ENCODE measurements at places on chromosomes 11 and 22. TPM values are rescaled to one million over a fixed set of nuclear protein-coding genes. Genes with fewer than 3 reads are reported as not detected.
A peak's percentile ranks its signal among the peaks of the same experiment; 100 is the strongest.

Gene OTUB1
- total RNA-seq, result 32.1 TPM

Gene BATF2
- 0.29 TPM for total RNA-seq

Gene RASD2
- total RNA-seq, result under 0.01 TPM

Gene ZDHHC13
- 20.6 TPM for total RNA-seq

DNA sequence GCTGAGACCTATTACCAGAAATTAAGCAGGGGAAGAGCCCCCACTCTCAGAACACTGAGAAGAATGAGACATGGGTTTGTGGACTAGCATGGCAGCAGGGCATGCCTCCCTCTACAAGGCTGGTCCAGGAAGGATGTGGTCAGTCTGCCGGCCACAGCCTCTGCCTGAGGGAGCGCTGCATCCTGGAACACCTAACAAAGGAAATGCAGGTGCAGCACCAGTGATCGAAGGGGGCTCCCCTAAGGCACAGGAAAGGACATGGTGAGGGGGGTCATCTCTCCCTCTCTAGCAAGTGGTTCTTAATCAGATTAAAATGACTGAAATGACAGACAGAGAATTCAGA, 40.6 kb upstream of the ARL14EP start:
- DNase-seq, result no peak
- H3K27ac ChIP-seq, result no peak overlapping the region
- no peaks in the 10 kb centered on the region for H3K36me3 ChIP-seq
- H3K4me1 ChIP-seq, result no peaks in the 10 kb centered on the region
- no peaks in the 10 kb centered on the region for H3K27me3 ChIP-seq

DNA sequence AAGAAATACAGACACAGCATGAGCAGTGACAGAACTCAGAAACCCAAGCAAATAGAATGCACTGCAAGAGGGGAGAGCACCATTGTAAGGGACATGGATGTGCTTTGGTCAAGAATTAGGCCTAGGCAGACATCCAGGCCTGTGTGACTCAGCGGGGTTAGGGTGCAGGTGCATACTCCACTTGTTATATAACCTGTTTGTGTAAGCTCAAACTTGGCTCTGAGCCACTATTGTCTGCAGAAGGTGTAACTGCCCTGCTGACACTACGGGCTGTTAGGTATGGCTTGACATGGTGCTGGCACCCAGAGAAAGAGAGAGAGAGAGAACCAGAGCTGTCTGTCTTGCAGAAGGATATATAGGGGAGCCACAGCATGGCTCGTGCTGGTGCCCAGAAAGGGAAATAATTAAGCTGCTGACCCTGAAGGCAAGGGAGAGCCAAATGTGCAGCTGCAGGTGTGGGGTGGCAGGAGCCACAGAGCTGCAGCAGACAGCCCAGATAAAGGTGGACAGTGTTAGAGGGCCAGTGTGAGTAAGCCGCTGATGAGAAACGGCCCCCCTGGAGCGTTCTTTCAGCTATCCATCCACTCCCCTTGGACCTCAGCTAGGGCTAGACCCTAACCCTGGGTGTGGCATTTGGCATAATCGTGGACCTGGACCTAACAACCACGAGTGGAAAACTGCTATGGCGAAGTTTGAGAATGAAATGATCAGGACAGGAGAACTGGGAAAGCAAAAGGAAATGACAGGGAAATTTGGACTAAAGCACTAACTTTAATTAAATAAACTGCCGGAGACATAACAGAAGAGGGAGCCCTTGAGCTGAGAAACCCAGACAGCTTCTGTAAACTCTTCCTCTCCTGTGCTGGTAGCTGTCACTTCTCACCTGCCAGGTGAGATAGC, 253.0 kb upstream of the CCDC179 start:
- peak; percentile 63 for DNase-seq
- no peaks in the 10 kb centered on the region for H3K4me1 ChIP-seq
- no peaks in the 10 kb centered on the region for H3K27me3 ChIP-seq
- no peaks in the 10 kb centered on the region for H3K36me3 ChIP-seq
- H3K4me3 ChIP-seq, result no peak overlapping the region

GRCh38 chr11:82930229-82930628, 28.7 kb downstream of the DDIAS start:
- DNase-seq, result no peak
- H3K36me3 ChIP-seq, result no peaks in the 10 kb centered on the region
- H3K27ac ChIP-seq, result no peak overlapping the region

DNA sequence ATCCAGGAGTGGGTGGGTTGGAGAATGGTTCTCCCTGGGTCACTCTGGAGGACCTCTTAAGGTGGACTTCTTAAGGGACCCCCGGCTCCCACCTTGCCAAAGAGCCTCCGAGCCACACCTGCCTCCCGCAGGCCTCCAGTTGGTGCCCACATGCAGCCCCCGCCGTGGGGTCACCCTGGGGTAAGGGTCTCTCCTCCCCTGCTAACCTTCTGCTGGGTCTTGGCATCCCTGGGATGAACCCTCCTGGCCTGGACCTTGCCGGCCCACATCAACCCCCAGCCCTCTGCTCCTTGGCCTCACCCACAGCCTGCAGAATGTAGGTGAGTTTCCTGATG, 12.5 kb upstream of the MUC6 start:
- H3K27me3 ChIP-seq, result peaks cover 25% of the 10 kb centered on the region
- H3K27ac ChIP-seq, result no peak overlapping the region
- no peak overlapping the region for H3K4me3 ChIP-seq
- DNase-seq, result peak; percentile 54
- H3K36me3 ChIP-seq, result no peaks in the 10 kb centered on the region

DNA sequence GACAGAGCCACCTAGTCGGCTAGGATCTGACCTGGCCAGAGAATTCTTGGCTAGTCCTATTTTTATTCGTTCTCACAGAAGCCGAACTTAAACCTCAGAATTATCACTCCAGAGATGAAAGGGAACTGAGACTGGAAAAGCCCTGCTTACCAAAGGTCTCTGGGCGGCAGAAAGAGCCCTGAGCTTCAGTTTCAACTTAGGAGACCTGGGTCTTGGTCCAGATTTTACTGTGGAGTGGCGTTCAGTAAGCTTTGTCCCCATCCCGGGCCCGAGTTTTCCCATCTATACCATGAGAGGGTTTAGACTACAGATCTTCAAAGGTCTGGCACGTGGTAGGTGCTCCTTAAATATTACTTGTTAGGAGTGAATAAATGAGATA, 516 bp downstream of the NEU3 start:
- DNase-seq, result peak; percentile 6
- peak overlapping the region; percentile 94 for H3K4me3 ChIP-seq
- no peaks in the 10 kb centered on the region for H3K27me3 ChIP-seq
- peaks cover 4% of the 10 kb centered on the region for H3K36me3 ChIP-seq
- peaks cover 12% of the 10 kb centered on the region for H3K4me1 ChIP-seq

DNA sequence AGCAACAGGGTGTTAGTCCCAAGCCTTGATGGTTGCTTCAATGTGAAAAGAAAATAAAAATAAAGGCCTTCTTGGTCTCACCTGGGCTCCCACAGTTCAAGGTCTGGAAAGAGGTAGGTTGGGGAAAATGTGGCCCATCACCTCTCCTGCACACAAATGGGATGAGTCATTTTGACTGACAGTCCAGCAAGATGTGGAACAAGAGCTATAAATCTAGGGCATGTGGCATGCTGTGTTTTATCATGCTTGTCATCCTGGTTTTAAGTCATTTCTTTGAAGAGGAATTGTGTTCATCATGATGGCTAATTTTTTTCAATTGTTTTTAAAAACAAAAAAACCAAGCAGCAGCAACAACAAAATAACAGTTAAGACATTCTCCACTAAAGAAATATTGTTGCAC, 503.7 kb downstream of the NTM start:
- no peak overlapping the region for H3K27ac ChIP-seq
- H3K36me3 ChIP-seq, result no peaks in the 10 kb centered on the region
- H3K27me3 ChIP-seq, result no peaks in the 10 kb centered on the region
- DNase-seq, result no peak

DNA sequence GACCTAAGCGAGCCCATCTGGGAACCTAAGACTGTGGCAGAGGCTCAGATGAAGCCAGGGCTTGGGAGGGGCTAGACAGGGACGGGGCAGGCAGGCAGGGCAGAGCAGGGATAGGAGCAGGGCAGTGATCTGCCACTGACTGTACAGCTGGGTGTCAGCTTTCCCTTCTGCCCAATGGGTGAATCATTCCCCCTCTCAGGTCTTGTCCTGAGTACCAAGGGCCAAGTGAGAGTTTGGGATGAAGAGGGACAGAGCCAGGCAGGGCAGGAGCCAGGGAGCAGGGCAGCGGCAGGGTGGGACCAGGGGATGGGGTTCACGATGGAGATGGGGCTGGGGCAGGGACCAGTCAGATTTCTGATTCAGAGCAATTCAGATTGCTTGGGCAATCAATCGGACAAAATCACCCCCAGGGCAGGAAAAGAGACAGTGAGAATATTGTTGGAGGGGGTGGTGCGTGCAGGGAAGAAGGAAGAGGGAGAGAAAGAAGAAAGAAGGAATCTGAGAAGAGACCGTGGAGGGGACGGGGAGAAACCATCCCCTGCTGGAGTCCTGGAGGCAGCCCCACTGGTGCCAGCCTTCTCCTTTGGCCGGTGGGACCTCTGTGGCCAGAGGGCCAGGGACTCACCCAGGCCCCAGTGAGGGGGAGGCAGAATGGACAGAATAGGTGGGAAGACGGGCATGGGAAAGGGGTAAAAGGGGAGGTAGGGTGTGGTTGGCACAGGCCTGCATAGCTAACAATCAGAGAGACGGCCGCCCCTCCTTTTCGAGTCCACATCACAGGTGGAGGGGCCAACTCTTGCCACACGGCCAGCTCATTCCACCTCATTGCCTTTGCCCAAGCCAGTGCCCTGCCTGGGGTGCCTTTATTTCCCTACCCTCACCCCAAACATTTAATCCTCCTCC, 47.2 kb downstream of the CYTH4 start:
- H3K4me3 ChIP-seq, result no peak overlapping the region
- H3K27ac ChIP-seq, result peak overlapping the region; percentile 12
- peaks cover 41% of the 10 kb centered on the region for H3K27me3 ChIP-seq
- H3K36me3 ChIP-seq, result no peaks in the 10 kb centered on the region
- H3K4me1 ChIP-seq, result peaks cover 24% of the 10 kb centered on the region
- peak; percentile 87 for DNase-seq

DNA sequence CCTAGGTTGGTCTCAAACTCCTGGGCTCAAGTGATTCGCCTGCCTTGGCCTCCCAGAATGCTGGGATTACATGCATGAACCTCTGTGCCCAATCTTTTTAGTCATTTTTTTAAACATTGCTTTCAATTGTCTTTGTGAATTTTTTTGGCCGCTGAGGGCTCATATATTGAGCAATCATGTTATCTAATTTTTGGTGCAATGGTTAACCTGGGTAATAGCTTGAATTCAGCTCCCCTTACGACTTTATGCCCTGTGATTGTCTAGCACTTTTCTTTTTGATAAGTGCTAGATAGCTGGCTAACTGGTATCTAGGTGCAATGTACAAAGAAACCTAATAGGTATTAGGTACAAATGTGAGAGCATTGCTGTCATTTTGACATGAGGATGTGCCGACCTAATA, 35.3 kb upstream of the CAT start:
- no peaks in the 10 kb centered on the region for H3K36me3 ChIP-seq
- H3K4me1 ChIP-seq, result peaks cover 5% of the 10 kb centered on the region
- H3K4me3 ChIP-seq, result no peak overlapping the region
- peaks cover 12% of the 10 kb centered on the region for H3K27me3 ChIP-seq
- no peak overlapping the region for H3K27ac ChIP-seq

GRCh38 chr11:60786811-60787567, 1.9 kb downstream of the MS4A10 start:
- peak; percentile 94 for DNase-seq
- H3K36me3 ChIP-seq, result no peaks in the 10 kb centered on the region
- H3K27me3 ChIP-seq, result peaks cover 20% of the 10 kb centered on the region
- H3K27ac ChIP-seq, result peak overlapping the region; percentile 33

DNA sequence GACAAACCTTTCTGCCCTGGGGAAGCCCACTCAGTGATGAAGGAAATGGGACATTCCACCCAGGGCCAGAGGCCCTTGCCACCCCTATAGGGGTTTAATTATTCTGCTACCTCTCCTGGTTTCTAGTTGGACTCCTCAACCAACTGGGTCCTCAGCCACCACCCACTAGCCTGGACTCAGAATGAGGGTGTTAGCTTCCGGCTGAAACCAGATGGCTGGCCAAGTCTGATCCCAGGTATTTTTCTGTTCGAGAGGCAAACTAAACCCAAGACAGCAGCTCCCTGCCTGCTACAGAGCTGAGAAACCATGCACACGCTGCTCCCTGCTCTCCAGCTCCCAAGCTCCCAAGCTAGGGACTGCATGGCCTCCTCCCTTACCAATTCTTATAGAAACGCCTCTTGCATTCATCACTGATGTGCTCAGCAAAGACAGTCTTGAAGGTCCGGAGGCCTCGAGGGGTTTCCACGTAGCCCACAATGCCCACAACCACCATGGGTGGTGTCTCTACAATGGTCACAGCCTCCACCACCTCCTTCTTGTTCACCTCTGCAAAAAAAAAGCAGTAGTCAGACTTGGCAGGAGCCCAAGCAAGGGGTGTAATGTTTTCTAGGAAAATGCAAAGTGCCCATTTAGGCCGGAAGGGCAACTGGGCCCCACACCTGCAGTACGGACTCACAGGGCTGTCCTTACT, 2.2 kb downstream of the RPL3 start:
- peaks cover 65% of the 10 kb centered on the region for H3K36me3 ChIP-seq
- H3K27ac ChIP-seq, result peak overlapping the region; percentile 96
- peak overlapping the region; percentile 100 for H3K4me3 ChIP-seq
- H3K27me3 ChIP-seq, result no peaks in the 10 kb centered on the region
- DNase-seq, result no peak

GRCh38 chr11:26949846-26950245, 44.1 kb upstream of the FIBIN start:
- DNase-seq, result peak; percentile 87
- H3K36me3 ChIP-seq, result no peaks in the 10 kb centered on the region
- H3K4me1 ChIP-seq, result peaks cover 64% of the 10 kb centered on the region
- peak overlapping the region; percentile 94 for H3K27ac ChIP-seq
- peak overlapping the region; percentile 36 for H3K4me3 ChIP-seq

DNA sequence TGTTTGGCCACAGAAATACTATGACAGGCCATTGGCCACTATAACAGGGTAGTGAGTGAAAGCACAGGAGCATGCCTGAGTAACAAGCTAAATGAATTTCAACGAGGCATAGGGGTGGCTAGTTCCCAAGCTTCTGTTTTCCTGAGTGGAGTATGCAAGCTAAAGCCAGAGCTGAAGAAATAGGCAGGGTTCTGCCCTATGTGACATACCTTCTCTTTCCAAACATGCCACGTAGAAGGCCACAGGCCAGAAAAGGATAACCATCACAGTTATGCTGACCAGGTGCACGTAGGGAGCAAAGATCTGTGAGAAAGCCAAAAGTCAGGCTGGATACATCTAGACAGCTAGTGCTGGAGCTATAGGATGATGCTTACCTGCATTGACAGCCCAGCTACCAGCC, 30.6 kb downstream of the GDPD4 start:
- no peaks in the 10 kb centered on the region for H3K27me3 ChIP-seq
- H3K4me1 ChIP-seq, result peaks cover 4% of the 10 kb centered on the region
- no peaks in the 10 kb centered on the region for H3K36me3 ChIP-seq
- DNase-seq, result no peak

DNA sequence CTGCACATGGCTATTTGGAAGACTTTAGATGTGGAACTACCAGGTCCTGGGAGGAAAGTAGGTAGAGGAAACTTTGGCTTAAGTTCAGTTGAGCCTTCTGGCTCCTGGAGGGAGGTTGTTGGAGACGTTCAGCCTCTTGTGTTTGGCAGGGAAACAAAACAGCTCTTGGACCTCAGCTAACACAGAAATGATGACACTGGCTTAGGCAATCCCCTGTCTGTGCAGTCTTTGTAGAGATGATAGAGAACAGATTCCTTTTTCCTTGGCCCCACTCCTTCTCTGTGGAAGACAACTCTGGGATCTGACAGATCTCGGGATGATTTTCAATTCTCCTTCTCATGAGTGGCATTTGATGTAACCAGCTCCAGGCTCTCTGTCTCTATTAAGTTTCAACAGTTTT, 428.5 kb downstream of the TMEM135 start:
- no peak overlapping the region for H3K27ac ChIP-seq
- H3K4me3 ChIP-seq, result no peak overlapping the region
- no peaks in the 10 kb centered on the region for H3K36me3 ChIP-seq
- no peaks in the 10 kb centered on the region for H3K27me3 ChIP-seq
- peak; percentile 43 for DNase-seq
